CD4-positive, alpha-beta T cell treated with Interleukin-10 for 1 hour (primary cell): ENCODE measurements at places on chromosomes 5 and 9.

GRCh38 chr5:83919071-83920041, 198.7 kb upstream of the HAPLN1 start:
- DNase-seq, result no peak

DNA sequence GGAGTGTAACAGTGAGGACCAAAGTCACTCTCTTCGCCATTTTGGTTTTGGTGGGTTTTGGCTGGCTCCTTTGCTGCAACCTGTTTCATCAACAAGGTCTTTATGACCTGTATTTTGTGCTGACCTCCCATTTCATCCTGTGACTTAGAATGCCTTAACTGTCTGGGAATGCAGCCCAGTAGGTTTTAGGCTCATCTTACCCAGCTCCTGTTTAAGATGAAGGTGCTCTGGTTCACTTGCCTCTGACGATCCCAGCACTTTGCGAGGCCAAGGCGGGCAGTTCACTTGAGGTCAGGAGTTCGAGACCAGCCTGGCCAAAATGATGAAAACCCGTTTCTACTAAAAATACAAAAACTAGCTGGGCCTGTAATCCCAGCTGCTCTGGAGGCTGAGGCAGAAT, 1.8 kb upstream of the CKS2 start:
- DNase-seq, result no peak

- no peak for DNase-seq
These were observed 39.2 kb downstream of the MARCHF11 start for GRCh38 chr5:16140417-16140816.

GRCh38 chr9:137388589-137389427, 34.2 kb downstream of the EXD3 start:
- no peak for DNase-seq

DNA sequence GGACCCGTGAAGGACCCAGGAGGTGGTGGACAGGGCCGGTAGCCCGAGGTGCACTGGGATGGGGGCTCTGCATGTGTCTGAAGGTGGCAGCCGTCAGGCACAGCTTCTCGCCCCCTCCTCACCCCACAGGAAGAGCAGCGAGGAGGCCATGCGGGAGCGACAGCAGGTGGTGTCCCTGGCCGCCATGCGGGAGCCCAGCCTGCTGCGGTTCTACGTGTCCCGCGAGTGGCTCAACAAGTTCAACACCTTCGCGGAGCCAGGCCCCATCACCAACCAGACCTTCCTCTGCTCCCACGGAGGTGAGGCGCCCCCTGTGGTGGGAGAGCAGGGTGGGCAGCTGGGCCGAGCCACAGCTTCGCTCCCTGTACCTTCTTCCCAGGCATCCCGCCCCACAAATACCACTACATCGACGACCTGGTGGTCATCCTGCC, 39.9 kb downstream of the USP20 start:
- no peak for DNase-seq

DNA sequence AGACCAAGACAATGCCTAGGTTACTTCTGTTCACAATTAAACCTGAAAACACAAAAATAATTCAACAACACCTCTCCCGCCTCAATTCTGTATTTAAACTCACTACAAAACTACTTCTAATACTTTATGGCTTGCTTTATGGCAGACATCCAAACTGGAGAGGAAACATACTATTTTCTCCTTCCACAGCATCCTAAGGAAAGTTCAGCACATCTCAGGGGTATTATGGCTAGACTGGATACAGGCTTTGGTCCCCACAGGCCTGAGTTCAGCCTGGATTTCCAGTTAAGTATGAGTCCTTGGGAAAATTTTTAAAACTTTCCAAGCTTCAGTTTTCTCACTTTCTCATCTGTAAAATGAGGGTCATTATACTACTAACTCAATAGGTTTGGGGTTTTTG, 480.2 kb downstream of the CAAP1 start:
- DNase-seq, result no peak

GRCh38 chr5:159658266-159658925, 257.9 kb upstream of the ADRA1B start:
- no peak for DNase-seq

GRCh38 chr5:114360816-114361723, 800 bp upstream of the KCNN2 start:
- no peak for DNase-seq

- DNase-seq, result no peak
These were observed 120.7 kb upstream of the MVB12B start for GRCh38 chr9:126205845-126206498.

- no peak for DNase-seq
These were observed 434.5 kb upstream of the TUSC1 start for GRCh38 chr9:26112724-26113123.

GRCh38 chr9:33638391-33638915, 114.4 kb downstream of the ANKRD18B start:
- DNase-seq, result no peak

- DNase-seq, result no peak
These were observed 74.0 kb upstream of the PLPP1 start for GRCh38 chr5:55608595-55609349.

GRCh38 chr5:34597034-34598027, 58.8 kb upstream of the RAI14 start:
- DNase-seq, result no peak

GRCh38 chr5:129379406-129379805, 80.7 kb upstream of the ADAMTS19 start:
- no peak for DNase-seq

GRCh38 chr9:75626860-75627259, 263.6 kb upstream of the PCSK5 start:
- DNase-seq, result no peak

DNA sequence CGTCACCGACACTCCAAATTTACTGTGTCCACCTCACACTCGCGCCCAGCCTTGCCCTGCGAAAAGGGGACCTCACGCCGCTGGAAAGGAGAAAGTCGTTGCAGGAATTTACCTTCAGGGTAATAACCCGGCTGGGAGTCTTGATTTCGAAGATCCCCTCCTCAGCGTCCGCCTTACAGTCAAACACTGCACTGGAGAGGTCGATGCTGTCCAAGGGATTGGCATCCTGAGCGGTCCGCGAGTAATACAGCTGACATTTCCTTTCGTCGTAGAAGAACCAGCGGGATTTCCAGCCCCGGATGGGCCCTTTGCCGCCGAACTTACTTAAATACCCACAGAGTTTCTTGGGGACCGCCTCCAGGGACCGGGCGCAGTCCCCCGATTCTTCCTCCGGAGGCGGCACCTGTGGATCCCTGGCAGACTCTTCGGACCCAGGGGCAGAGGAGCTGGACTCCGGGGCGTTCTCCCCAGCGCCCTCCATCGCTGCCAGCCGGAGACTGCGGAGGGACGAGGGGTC, 330 bp downstream of the TBC1D2 start:
- no peak for DNase-seq

DNA sequence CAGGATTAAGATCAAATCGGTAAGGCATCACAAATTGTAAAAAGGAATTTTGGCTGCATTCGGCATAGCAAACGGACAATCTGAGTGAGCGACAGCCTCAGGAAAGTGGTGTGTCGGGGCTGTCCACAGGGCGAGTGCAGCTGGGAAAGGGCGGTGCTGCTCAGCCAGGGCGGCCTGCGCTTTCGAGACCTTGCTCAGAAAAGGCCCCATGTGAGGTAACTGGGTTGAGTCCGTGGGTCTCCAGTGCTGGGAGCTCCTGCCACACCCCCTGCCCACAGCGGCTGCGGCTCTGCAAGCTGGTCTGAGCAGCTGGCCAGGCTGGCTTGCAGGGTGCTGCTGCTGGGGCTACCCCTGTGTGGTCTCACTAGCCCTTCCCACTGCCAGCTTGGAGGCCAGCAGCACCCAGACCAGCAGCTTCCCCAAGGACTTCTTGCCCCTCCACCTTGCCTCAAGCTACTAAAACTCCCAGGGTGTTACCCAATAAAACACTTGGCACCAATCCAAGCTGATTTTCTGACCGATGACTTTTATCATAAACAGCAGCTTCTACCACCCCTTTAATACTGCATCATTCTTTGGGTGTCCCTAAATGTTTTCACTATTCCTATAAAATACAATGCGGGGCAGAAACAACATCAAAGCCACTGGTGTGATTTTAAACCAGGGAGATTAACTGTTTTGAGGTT, 6.2 kb downstream of the SURF2 start:
- no peak for DNase-seq

DNA sequence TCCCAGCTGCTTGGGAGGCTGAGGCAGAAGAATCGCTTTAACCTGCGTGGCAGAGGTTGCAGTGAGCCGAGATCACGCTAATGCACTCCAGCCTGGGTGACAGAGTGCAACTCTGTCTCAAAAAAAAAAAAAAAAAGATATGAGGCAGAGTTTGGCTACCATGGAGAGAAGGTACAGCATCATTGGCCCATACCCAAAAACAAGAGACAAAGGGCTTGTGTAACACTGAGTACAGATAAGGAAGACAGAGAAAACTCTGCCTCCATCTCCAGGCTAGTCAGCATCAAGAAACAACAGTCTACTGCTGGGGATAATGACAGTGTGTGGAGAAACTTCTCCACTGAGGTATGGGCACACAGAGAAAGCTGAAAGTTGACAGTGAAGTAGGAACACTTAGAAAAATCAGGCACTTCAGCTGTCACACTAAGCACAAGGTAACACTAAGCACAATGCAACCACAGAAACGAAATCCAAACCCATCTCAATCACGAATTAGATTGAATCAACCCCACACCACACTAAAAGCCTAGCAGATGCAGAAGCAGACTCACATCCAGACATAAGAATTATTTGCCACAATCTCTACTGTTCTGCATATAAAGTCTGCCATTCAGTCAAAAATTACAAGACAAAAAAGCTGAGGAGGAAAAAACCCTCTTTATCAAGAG, 10.5 kb downstream of the PJA2 start:
- no peak for DNase-seq

GRCh38 chr5:169389318-169389717, 88.4 kb upstream of the SLIT3 start:
- DNase-seq, result no peak

DNA sequence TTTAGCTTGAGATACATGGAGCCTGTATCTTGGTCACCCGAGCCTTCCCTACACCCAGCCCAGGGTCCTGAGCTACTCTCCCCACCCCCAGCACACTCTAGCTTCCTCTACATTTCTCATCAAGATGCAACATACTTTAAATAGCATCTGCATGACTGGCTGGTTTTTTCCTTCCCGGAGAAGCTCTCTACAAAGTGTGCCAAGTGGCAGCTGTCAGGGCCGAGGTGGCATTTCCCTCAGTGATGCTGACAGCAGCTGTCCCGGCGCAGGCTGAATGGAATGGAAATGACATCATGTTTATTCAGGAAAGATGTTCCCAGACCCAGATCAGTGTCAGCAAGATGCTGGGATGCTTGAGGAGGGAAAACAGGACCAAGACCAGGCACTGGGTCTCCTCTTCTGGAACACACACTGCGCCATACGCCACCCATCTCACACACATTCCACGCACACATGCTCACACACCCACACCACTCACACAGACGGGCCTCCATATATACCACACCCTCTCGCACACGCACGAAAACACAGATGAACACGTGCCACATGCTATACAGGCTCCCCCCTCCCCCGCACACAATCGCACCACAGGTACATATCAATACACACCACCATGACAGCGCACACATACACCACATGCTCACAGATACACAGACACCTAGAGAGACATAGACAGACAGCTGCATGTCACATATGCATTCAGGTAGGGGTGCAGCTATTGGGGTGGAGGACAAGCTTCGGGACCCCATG, 67.8 kb downstream of the LHX2 start:
- no peak for DNase-seq

GRCh38 chr9:5436441-5436840, 1.3 kb downstream of the PLGRKT start:
- no peak for DNase-seq

GRCh38 chr9:136527721-136528710, 17.8 kb downstream of the NOTCH1 start:
- no peak for DNase-seq

DNA sequence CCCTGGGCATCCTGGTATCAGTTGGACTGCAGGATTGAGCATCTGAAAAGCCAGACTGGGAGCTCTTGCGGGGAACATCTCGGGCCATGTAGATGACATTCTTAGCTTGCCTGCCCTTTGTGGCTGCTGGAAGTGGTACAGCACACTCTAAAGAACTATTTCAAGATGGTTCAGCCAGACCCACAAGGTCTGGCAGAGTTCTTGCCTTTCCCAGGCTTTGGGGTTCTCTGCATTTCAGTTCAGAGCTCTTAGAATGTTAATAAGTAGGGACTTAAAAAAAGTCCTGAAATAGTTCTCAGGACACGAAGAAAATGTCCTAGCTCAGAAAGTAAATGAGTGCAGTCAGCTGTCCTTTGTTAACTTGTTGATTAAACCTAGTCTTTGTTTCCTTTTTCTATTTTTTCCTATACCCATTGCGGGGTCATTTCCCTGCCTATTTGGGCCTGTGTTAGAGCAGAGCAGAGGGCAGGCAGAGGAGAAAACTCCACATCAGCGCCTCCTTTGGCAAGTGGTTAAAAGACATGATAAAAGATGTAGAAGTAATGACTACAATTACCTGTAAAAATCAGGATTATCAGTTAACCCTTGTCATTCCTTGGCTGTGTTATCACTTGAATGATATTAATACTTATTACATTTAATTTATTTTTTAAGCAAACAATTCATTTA, 291.5 kb downstream of the ZSWIM6 start:
- no peak for DNase-seq
